ENCODE measurements at places on chromosomes 5 and 9.
A peak's percentile ranks its signal among the peaks of the same experiment; 100 is the strongest.

- DNase-seq = no peak
Measured at GRCh38 chr5:149794041-149794440, 63.9 kb downstream of the PPARGC1B start.

GRCh38 chr5:612498-613424 lies 621 bp downstream of the CEP72 start:
- DNase-seq = no peak

DNA sequence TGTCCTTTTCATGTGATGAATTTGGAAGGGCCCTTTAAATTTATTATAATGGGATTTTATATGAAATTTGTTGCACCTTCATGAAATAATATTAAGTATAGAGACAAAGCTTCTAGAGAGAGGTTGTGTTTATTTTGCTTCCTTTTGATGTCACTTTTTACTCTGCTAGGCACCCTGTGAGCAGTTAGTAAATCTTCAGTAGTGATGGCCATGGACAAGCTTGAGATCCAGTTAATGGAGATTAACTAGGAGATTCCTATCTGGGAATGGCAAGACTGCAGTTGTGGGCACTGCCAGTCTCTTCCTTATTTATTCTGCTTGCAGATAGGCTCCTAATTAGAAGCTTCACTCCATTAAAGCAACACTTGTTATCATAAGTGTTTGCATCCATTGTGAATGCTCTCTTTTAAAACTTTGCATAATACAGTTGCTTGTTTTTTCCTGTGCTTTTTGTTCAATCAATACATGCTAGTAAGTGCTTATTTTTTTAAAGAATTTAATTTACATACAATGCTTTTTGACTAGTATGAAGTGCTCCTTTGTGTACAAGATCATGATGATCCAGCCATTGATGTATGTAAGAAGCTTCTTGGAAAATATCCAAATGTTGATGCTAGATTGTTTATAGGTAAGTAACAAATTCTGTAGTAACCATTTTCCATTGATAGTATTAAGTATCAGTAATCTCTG lies 25.9 kb downstream of the UGCG start:
- DNase-seq = no peak

- no peak for DNase-seq
Measured at GRCh38 chr9:77594963-77595362, 53.2 kb downstream of the GNA14 start.

GRCh38 chr5:10856683-10857337 lies 95.8 kb upstream of the DAP start:
- no peak for DNase-seq

- DNase-seq = no peak
Measured at GRCh38 chr9:92341578-92341977, 15.8 kb downstream of the CENPP start.

DNA sequence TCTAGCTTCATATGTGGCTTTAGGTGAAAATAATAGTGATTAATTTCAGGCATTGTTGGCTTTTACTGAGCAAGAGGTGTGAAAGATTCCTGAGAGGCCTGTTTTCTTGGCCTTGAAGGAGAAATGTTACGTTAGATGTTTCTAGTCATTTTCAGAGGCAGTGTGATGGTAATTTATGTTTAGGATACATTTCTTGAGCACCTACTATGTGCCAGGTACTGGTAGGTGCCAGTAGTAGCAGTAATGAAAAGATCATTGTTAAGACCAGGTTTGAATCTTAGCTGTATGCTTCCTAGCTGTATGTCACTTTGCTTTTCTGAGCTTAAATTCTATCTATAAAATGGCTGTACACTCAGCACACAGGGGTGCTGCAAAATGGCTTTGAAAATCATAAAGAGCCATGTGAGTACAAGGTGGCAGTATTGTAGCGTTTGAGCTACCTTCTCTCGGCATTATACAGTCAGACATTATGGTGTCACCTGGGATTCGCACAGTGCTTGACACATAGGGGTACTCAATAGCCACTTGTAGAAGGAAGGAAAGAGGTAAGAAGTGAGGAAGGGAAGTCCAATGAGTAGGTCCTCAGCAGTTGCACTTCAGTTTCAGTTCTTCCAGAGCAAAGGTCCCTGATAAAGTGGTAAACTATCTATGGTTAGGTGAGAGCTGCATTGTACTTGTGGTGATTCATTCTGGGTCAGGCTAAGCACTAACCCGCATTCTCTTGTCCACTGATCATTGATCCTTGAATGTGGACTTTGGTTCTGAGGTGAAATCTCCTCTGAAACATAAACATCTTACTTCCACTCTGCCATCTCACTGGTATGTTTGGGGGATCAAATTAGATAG lies 166.5 kb upstream of the NR3C1 start:
- DNase-seq = no peak

- DNase-seq = no peak
Measured at GRCh38 chr5:152861231-152861630, 456.2 kb upstream of the NMUR2 start.

DNA sequence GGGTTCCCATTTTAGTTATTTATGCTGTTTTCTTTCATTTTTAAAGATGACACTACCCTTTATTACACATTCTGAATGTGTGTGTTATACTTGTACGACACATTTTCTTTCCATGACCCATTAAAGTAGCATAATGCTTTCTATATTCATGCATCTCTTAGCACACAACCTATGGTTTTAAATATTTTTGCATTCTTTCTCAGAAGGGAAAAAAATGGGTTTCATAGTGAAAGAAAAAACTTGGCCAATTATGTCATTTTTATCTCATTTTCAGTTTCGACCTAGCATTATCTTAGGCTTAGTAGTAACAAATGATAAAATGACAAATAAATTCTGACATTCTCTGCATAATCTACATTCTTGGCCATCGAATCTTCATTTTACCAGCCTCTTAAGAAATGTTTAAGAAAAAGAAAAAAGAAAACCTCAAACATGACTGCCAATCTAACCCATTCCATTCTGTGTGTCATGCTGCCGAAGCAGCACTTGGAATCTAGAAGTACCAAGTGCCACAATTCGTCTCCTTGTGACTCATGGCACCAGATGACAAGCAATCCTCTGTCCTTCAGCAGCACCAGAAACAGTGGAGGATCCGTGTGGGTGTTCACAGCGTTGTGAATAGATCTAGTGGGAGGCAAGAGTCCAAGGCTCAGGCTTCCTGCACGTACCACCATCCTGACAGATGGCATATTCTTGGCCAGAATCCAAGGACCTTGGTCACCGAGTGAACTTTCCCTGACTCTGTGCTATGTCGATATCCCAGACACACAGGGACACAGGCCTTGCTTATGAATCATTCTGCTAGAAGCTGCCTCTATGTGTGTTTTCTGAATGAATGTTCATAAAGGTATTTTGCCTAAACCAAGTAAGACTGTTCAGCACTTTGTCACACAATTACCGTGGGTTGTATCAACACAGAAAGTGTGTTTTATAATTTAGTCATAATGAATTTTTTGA lies 502.7 kb downstream of the NR2F1-AS1 start:
- DNase-seq = no peak

GRCh38 chr5:72393052-72393451 lies 72.9 kb downstream of the PTCD2 start:
- DNase-seq = no peak

- DNase-seq = no peak
Measured at GRCh38 chr5:134003064-134003816, 1.5 kb downstream of the VDAC1 start.

GRCh38 chr9:104074876-104075275 lies 19.2 kb upstream of the SMC2 start:
- DNase-seq = no peak

DNA sequence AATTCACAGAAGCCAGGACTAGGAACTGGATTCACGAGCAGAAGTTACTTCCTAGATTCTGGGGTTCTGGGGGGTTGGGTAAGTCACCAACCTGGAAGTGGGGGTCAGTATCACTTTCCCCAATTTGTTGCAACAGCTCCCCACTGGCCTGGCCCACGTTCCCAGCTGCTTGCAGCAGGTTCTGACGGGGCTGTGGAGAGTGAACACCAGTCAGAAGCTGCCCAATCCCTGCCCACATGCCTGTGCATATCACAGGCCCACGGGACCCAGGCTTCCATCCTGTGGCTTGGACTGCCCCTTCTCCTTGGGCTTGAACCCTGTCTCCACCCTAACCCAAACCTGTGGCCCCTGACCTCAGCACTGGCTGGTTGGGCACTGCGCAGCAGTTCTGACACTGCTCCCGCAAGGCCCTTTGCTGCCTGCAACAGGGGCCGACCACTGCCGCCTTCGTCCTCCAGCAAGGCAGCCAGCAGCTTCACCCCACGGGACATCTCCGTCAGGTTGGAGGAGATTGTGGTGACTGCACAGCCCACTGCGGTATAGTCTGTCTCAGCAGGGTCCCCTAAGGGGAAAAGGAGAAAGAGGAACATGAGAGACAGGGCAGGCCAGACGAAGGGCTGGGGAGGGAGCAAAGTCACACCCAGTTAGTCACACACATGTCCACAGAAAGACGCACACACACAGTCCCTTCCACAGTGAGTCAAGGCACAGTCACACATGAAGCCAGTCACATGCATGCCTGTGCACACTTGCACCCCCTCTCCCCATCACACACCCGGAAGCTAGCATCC lies 13.1 kb downstream of the TLN1 start:
- no peak for DNase-seq

GRCh38 chr9:4661165-4661564 lies 929 bp upstream of the PLPP6 start:
- DNase-seq = no peak

GRCh38 chr5:107594253-107595045 lies 76.3 kb downstream of the EFNA5 start:
- no peak for DNase-seq

GRCh38 chr9:126671381-126671831 lies 57.7 kb downstream of the LMX1B start:
- DNase-seq = no peak

DNA sequence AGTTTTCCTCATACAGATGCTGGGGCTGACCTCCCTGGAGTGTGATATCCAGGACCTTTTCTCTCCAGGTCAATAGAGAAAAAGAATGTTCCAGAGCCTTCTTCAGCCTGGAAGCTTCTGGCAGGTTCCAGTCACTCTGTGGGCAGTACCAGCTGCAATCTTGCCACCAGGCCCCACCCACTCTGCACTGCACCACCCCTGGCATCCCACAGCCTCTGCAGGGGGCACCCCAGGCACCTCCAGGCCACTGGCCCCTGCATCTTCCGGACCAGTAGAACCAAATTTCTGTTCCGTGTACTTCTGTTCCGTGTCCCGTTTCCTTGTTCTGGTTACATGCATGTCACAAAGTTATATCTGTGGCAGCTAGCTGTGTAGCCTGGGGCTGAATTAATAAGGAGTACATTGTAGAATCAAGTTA lies 83.3 kb upstream of the ZBTB43 start:
- DNase-seq = peak; percentile 40

GRCh38 chr5:135642488-135642870 lies 63.7 kb upstream of the CXCL14 start:
- DNase-seq = no peak

- no peak for DNase-seq
Measured at GRCh38 chr9:120985819-120986222, 59.2 kb upstream of the TRAF1 start.

DNA sequence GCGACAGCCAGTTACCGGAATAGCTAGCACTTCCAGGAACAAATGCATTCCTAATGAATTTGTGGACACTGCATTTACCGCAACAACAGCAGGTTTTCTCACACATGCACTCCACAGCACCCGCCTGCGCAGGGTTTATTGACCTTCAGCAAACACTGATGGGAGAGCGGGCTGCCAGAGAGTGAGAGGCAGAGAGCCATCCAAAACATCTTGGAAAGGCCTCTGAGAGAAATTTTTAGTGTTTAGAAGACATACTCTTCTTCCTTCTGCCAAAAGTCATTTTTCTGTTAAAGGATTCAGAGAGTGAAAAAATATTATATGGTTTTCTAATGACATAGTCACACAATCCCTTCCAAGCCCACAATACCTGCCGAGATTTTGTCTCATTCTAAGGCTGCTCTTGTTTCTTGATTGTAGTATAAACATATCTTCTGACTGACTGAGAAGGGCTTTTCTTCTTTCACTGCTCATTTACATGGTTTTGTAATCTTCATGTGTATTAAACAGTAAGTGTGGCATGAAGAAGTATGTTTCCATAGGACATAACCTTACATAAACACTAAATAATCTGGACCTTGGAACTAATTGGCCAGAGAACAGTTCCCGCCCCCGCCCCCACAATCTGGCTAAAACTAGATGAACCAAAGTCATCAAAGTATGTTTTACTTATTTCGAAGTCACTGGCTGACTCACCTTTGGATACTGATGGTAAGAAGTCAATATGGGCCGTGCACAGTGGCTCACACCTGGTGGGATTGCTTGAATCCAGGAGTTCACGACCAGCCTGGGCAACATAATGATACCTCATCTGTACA lies 432.5 kb upstream of the MEF2C start:
- DNase-seq = no peak

- peak; percentile 2 for DNase-seq
Measured at GRCh38 chr9:116589392-116590354, 97.4 kb upstream of the TRIM32 start.

GRCh38 chr5:31396611-31397295 lies 135.1 kb downstream of the DROSHA start:
- no peak for DNase-seq

DNA sequence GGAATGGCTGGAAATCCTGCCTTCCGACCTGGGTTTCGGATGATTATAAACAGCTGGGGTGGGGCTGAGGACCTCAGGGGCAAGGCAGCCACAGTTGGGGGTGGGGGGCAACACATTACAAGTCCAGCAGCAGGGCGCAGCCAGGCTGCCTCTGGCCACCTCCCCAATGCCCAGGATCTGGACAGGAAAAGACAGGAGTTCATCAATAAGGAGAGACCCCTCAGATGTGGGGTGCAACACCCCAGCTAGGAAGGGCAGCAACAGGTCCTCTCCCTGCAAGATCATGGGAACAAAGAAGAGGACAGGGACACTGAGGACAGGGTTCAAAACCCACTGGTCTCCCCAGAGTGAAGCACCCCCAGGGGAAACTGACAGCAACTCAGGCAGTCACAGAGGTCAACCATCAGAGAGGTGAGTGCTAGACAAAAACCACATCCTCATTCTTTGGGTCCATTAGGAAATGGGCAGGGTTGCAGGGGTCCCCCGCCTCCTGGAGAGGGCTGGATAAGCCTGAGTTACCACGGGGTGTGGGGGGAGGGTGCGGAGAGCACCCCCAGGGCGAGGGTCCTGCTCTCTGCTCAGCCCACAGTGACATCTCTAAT lies 33.5 kb downstream of the SEMA4D start:
- DNase-seq = no peak

DNA sequence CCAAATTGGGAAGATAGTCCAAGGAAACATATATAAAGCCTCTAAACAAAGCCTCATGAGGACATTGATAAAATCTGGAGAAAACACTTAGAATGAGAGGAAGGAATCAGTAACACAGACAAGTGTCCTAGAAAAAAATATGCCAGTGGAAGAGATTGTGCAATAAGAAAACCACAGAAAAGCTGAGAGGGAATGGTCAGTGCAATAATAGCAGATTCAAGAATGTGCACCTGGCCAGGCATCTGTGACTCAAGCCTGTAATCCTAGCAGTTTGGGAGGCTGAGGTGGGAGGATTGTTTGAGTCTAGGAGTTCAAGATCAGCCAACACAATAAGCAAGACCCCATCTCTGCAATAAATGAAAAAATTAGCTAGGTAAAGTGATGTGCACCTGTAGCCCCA lies 691.2 kb upstream of the CDH6 start:
- DNase-seq = no peak

GRCh38 chr5:14659821-14660607 lies 4.5 kb upstream of the OTULIN start:
- no peak for DNase-seq
